ENCODE measurements at places on chromosomes 5 and 9. TPM values are rescaled to one million over a fixed set of nuclear protein-coding genes. Genes with fewer than 3 reads are reported as not detected.

DNA sequence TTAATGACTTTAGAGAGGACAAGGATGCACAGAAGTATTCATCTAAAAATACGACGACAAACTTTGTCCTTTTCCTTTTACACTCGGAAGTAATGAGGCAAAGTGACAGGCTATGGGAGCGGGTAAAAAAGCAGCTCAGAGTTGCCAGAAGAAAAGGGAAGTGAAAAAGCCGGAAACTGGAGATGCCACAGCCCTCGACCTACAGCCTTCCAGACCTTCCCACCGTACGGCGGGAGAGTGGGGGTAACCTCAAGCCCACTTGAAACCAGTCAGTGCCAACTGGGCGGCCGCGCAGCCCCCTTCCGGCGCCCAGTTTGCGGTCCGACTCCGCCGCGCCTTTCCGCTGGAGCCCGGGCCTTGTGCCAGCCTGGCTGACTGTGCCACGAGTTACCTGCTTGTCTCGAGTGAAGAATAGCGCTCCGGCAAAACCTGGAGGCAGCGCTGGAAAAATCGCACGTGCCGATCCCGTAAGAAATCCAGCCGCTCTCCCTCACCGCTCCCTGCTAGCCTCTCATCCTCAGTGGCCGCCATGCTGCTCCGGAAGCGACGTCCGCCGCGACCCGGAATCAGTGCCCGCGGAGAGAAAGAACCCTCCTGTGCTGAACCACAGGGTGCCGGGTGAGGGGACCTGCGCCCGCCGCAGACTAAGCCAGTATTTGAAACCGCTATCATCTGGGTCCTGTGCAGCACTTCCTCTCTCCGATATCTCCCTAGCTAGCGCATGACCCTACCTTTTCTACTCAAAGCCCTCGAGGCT, at the start of gene PGGT1B:
Gene PGGT1B (minus strand): TSS at position 557 of the 757 bp plus-strand sequence. CDS start 26 bp downstream, at position 531.
- H3K36me3 ChIP-seq, result peaks cover 2% of the 10 kb centered on the region
- H3K27me3 ChIP-seq, result no peaks in the 10 kb centered on the region
- peaks cover 17% of the 10 kb centered on the region for H3K4me1 ChIP-seq
- DNase-seq, result peak; percentile 55
- H3K27ac ChIP-seq, result peak within 1 kb of the TSS; percentile 85

DNA sequence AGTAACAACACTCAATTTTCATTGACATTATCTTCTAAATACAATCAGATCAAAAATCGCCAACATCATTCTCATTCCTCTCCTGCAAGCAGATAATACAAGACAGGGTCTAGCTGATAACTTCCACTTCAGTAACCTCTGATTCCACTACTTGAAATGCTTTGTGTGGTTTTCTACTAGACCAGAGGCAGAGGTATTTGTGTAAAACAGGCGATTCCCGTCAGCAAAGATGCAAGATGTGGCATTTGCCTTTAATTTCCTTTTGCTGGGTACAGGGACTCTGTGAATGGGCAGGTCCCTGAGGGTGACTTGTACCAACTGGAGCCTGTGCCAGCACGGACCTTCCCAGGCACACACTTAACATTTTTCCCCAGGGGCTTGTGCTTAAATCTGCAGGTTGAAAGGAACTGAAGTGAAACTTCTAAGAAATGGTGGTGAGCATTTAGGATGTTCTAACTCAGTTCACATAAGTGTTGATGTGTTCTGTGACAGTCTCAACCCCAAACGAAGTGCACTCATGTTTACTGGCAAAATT, 625.5 kb upstream of the WWC1 start:
- H3K4me1 ChIP-seq, result no peaks in the 10 kb centered on the region
- no peak overlapping the region for H3K27ac ChIP-seq
- H3K36me3 ChIP-seq, result no peaks in the 10 kb centered on the region
- no peaks in the 10 kb centered on the region for H3K27me3 ChIP-seq
- peak; percentile 67 for DNase-seq

SLCO4C1 gene
- 0.22 TPM for total RNA-seq

- no peak overlapping the region for H3K27ac ChIP-seq
- peaks cover 3% of the 10 kb centered on the region for H3K27me3 ChIP-seq
- H3K4me3 ChIP-seq, result no peak overlapping the region
- H3K36me3 ChIP-seq, result no peaks in the 10 kb centered on the region
Measured at GRCh38 chr9:87063871-87064270, 116.6 kb upstream of the GAS1 start.

DNA sequence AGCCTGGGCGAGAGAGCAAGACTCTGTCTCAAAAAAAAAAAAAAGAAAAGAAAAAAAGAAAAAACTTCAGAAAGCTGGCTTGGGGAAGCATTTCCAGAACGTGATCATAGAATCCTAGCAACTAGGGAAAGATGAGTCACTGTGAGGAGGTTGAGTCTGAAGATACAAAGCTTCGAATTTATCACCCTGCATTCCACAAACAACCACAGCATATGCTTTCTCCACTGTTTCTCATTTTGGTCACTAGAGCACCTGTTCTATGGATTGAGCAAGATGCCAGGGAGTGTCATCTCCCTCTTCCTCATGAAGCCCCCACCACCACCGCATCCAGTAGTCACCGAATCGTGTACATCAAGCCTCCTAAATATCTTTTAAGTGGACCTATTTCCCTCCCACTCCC, 37.9 kb downstream of the SEMA5A start:
- no peaks in the 10 kb centered on the region for H3K27me3 ChIP-seq
- no peak overlapping the region for H3K27ac ChIP-seq
- H3K4me3 ChIP-seq, result no peak overlapping the region
- H3K36me3 ChIP-seq, result no peaks in the 10 kb centered on the region
- no peaks in the 10 kb centered on the region for H3K4me1 ChIP-seq

MOB3B gene
- 3.9 TPM for total RNA-seq

DNA sequence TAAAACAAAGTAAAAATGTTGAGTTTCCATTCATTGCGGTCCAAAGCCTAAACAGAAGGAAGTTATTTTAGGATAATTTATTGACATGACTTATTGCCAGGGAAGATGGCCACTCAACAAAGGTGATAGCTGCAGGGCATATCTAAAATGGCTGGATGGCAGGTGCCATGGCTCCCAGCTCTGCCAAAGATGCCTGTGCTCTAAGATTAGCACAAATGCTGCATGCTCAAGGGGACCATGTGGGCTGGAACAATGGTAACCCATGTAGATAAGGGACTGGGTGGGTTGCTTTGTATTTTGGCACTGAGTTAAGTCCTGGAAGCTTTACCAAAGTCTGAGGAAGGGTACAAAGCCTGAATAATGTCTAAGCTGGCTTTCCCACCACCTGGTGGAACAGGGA, 95.5 kb upstream of the IFNK start:
- H3K27ac ChIP-seq, result no peak overlapping the region
- H3K27me3 ChIP-seq, result no peaks in the 10 kb centered on the region
- H3K4me1 ChIP-seq, result peaks cover 6% of the 10 kb centered on the region
- no peak overlapping the region for H3K4me3 ChIP-seq

FOXD4L4 gene
- not detected for total RNA-seq

F12 gene
- 3.0 TPM for total RNA-seq

GRCh38 chr9:87609486-87609885, 111.8 kb downstream of the DAPK1 start:
- peaks cover 16% of the 10 kb centered on the region for H3K4me1 ChIP-seq
- no peaks in the 10 kb centered on the region for H3K36me3 ChIP-seq
- H3K4me3 ChIP-seq, result no peak overlapping the region
- DNase-seq, result no peak
- no peak overlapping the region for H3K27ac ChIP-seq

RNF183 gene
- not detected for total RNA-seq

ARHGEF28 gene
- total RNA-seq, result 8.1 TPM

GRCh38 chr5:80182809-80183580, 72.9 kb downstream of the SERINC5 start:
- H3K36me3 ChIP-seq, result no peaks in the 10 kb centered on the region
- no peak for DNase-seq
- H3K27me3 ChIP-seq, result no peaks in the 10 kb centered on the region
- H3K27ac ChIP-seq, result no peak overlapping the region

DNA sequence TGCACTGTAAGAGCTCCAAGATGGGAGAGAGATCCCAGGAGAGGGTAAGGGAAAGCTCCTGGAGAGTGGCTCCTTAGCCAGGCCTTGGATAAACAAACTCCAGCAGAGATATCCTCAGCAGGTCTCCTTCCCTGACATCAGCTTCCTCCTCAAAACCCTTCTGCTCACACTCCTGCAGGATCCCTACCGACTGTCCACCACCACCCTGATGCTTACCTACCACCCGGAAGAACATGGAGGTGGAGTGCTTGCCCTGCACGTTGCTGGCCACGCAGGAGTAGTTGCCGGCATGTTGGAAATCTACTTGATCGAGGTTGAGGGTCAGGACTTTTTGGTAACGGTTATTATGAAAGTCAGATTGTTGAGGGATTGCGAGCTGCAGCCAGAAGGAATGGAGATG, 9.3 kb downstream of the CSF1R start:
- peaks cover 5% of the 10 kb centered on the region for H3K4me1 ChIP-seq
- DNase-seq, result no peak
- H3K4me3 ChIP-seq, result no peak overlapping the region
- no peak overlapping the region for H3K27ac ChIP-seq
- H3K27me3 ChIP-seq, result no peaks in the 10 kb centered on the region

EQTN gene
- not detected for total RNA-seq

PCDHGB3 gene
- total RNA-seq, result 0.10 TPM

GRCh38 chr5:94385767-94386166, 232.6 kb downstream of the KIAA0825 start:
- no peaks in the 10 kb centered on the region for H3K36me3 ChIP-seq
- H3K27me3 ChIP-seq, result no peaks in the 10 kb centered on the region
- H3K4me3 ChIP-seq, result no peak overlapping the region
- H3K27ac ChIP-seq, result no peak overlapping the region
- no peak for DNase-seq
- no peaks in the 10 kb centered on the region for H3K4me1 ChIP-seq

DNA sequence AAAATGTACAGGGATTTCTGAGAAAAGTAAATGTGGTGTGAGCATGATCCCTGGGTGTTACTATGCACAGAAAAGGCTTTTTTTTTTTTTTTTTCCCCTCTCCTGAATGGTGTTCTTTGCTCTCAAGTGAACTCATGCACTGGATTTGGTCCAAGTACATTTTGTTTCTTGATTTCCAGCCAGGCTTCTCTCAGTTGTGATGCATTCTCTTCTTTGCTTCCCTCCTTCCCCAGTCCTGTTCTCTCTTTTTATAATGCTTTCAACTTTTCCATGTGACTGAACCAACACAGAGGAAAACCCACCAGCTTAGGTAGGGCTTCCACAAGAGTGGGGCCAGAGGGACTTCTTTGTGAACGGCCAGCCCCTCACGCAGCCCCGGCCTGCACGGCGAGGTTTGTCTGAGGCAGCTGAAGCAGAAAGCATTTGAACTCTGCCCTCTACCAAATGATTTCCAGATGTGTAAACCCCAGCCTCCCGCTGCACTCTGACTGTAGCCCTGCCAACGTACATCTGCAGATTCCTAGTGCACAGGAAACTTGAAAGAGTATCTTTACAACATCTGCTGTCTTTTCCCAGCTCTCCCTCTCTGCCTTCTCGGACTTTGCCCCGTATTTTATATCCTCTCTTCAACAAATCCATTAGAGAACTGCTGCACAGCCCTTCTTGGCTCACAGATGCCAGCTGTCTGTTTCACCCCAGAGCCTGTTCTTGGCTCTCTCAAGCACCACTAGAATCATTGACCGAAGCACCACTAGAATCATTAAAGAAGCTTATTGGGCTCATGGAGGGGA, 71.8 kb upstream of the CD180 start:
- H3K36me3 ChIP-seq, result no peaks in the 10 kb centered on the region
- peak overlapping the region; percentile 78 for H3K27ac ChIP-seq
- DNase-seq, result peak; percentile 91
- H3K4me1 ChIP-seq, result peaks cover 26% of the 10 kb centered on the region
- H3K4me3 ChIP-seq, result peak overlapping the region; percentile 32

DNA sequence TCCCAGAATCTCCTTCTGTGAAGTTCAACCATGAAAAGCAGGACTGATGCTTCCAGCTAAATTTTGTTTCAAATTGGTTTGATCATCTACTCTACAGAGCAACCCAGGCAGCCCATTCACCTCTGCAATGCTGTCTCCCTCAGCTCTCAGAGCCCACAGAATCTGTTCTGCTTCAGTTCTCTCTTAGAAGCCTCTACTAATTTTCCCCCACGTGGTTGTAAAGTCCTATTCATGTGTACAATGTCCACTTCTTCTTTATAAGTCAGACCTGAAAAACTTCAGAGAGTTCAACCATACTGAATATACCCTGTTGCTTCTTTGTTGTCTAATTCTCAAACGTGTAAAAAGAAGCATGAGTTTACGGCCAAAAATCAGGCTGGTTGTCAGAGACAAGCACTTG, 21.3 kb upstream of the FAM13B start:
- H3K27me3 ChIP-seq, result peaks cover 6% of the 10 kb centered on the region
- no peak overlapping the region for H3K4me3 ChIP-seq
- no peak overlapping the region for H3K27ac ChIP-seq
- H3K36me3 ChIP-seq, result no peaks in the 10 kb centered on the region
- H3K4me1 ChIP-seq, result no peaks in the 10 kb centered on the region

GRCh38 chr5:108953940-108954339, 206.2 kb downstream of the FER start:
- no peak overlapping the region for H3K27ac ChIP-seq
- H3K4me1 ChIP-seq, result no peaks in the 10 kb centered on the region
- DNase-seq, result peak; percentile 2
- H3K4me3 ChIP-seq, result no peak overlapping the region

GRCh38 chr5:172919525-172920446, 39.4 kb upstream of the RPL26L1 start:
- H3K27ac ChIP-seq, result peak overlapping the region; percentile 98
- DNase-seq, result peak; percentile 71
- peaks cover 19% of the 10 kb centered on the region for H3K4me1 ChIP-seq
- H3K27me3 ChIP-seq, result no peaks in the 10 kb centered on the region

DNA sequence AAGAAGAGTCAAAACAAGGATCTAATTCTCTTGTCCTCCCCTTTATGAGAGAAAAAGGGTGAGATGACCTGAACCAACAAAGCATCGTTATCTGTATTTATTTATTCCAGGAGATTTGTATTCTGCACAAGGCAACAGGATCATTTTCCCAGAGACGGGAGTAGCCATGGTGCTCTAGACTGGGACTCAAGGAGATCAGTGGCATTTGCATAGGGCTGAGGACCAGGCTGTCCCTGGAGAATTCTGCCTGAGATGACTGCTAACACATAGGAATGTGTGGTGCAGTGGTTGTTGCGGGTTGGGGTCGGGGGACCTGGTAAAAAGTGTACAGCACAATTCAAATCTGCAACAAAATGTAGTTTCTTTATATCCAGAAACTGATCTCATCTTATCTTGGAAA, 22.3 kb upstream of the ZNF474 start:
- peaks cover 12% of the 10 kb centered on the region for H3K4me1 ChIP-seq
- no peaks in the 10 kb centered on the region for H3K27me3 ChIP-seq
- no peaks in the 10 kb centered on the region for H3K36me3 ChIP-seq
